ENCODE measurements at places on chromosomes 3 and 15.

- no peak for DNase-seq
Observed at GRCh38 chr3:189272500-189273119, 100.8 kb downstream of the TPRG1 start.

DNA sequence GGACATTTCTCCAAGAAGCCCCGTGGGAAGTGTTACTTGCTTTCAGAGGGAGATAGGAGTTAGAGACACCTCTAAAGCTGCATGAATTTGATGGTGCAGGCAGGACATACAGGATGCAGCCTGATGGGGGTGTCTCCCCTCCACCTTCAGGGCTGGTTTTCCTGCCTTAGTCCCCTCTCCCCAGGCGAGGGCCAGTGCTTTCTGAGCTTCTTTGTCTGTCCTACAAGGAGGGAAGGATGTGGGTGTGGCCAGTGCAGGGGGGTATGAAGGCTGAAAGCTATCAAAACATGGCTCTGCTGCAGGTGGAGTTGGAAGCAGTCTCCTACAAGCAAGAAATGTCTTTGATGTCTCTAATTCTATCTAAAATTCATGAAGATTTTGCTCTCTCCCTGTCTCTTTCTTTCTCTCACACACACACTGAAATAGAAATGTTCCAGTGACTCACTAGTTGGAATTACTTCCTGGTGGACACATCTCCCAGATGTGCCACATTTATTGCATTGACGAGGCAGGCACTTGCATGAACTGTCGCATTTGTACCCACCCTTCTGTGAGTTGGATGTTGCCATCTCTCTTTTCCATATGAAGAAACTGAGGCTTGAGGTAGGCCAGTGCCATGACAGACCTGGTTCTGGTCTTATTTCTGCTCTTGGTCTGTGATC is 13.9 kb upstream of the PODXL2 start:
- DNase-seq = no peak

DNA sequence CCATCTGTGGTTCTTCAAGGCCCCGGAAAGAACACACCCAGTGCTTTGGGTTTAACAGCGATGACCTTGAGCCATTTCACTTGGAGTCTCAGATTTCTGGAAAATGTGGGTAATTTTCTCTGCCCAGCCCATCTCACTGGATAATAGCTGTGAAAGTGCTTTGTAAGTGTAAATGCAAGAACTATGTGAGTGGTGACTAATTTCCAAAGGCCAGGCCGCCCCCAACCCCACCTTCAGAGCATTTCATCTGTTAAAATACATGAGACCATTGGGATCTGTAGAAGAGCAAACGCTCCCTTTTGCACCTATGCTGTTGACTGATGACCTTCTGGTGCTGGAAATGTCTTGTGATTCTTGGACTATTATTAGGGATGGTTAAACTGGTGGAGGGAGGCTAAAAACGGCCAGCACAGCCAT is 196.8 kb upstream of the LPP start:
- no peak for DNase-seq

GRCh38 chr15:31472636-31473384 is 146.2 kb downstream of the KLF13 start:
- DNase-seq = no peak

DNA sequence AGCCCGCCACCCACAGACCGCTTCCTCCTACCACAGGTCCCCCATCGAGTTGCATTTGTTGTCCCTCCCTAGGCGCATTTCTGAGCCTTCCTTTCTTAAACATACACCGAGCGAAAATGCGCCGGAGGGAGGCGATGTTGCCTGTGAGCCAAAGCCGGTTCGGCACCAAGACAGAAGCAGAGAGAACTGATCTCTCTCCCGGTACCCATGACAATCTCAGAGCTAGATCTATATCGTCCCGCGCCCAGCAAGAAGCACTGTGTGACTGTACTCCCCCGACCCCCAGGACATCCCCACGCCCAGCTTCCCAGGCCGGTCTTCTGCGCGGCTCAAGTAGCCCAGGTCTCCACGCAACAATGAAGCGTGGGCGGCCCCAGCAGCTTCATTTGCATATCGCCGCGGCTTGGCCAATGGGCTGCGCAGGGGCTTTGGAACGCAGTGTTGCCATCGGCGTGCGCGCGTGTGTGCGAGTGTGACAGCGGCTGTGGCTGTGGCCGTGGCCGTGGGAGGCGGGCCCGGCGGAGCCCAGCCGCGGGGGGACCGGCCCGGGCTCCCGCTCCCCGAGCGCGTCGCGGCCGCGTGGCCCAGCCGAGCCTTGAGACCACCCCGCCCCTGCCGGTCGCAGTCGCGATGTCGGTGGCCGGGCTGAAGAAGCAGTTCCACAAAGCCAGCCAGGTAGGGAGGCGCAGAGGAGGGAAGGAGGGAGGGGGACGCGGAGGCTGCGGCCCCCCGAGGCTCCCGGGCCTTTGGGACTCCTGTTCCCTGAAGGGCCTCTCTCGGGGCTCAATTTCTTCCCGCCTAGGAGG is at the start of gene SH3GL3:
Gene SH3GL3, plus strand, starts transcription at position 438 of the 806 bp plus-strand sequence. Its CDS starts 193 bp downstream, at position 631.
- peak; percentile 67 for DNase-seq

DNA sequence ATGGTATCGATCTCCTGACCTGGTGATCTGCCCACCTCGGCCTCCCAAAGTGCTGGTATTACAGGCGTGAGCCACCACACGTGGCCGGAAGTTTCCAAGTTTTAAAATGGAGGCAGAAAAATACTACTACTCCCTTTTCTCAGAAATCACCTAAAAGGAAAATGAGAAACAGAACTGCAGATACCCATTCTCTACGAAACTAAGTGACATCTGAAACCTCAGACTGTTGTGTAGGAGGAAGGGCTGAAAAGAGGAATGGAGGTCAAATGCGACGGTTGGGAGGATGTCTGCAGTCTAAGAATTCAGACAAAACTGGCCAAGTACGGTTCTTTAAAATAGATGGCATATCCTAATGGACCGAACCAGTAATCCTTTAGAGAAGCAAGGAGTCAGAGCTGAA is 24.1 kb downstream of the WDR48 start:
- no peak for DNase-seq
